Immature natural killer cell (primary cell): ENCODE measurements at places on chromosomes 13 and 19.

DNA sequence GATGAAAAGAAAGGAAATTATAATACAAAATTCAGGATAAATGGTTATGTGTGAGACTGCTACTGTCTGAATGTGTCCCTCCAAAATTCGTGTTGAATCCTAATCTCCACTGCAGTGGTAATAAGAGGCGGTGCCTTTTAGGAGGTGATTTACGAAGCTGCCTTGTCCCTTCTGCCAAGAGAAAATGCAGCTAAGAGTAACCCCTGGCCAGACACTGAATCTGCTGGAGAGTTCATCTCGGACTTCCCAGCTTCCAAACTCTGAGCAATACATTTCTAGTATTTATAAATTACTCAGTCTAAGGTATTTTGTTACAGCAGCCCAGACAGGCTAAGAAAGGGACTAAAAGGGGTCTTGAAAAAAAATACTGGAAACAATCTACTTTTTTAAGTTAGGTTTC, 152.6 kb downstream of the KLF12 start:
- no peak overlapping the region for H3K27ac ChIP-seq
- DNase-seq: no peak
- peaks cover 7% of the 10 kb centered on the region for H3K36me3 ChIP-seq

- H3K36me3 ChIP-seq: peaks cover 5% of the 10 kb centered on the region
- H3K27ac ChIP-seq: no peak overlapping the region
- H3K27me3 ChIP-seq: peaks cover 2% of the 10 kb centered on the region
- peaks cover 1% of the 10 kb centered on the region for H3K4me1 ChIP-seq
- no peak overlapping the region for H3K4me3 ChIP-seq
These were observed 112.2 kb downstream of the URI1 start for GRCh38 chr19:30054210-30054609.

DNA sequence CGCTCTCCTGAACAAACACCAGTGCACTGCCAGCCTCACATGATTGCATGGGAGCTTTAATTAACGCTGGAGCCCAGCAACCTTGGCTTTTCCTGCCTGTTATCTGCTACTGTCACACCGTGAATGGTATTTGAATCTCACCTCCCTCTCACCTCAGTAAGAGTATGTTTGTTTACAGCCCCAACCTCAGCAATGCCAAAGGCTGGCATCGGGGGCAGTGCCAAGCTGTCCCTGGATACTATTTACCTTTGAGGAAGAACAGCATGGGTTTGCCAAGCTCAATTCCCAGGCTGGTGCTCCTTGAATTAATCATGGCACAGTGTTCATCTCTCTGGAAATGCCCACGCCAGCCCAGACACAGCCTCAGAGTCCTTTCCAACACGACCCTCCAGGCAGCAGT, 57.2 kb upstream of the SERPINE3 start:
- H3K27ac ChIP-seq: no peak overlapping the region
- DNase-seq: no peak
- H3K27me3 ChIP-seq: peaks cover 8% of the 10 kb centered on the region
- no peaks in the 10 kb centered on the region for H3K36me3 ChIP-seq
- H3K4me1 ChIP-seq: no peaks in the 10 kb centered on the region

DNA sequence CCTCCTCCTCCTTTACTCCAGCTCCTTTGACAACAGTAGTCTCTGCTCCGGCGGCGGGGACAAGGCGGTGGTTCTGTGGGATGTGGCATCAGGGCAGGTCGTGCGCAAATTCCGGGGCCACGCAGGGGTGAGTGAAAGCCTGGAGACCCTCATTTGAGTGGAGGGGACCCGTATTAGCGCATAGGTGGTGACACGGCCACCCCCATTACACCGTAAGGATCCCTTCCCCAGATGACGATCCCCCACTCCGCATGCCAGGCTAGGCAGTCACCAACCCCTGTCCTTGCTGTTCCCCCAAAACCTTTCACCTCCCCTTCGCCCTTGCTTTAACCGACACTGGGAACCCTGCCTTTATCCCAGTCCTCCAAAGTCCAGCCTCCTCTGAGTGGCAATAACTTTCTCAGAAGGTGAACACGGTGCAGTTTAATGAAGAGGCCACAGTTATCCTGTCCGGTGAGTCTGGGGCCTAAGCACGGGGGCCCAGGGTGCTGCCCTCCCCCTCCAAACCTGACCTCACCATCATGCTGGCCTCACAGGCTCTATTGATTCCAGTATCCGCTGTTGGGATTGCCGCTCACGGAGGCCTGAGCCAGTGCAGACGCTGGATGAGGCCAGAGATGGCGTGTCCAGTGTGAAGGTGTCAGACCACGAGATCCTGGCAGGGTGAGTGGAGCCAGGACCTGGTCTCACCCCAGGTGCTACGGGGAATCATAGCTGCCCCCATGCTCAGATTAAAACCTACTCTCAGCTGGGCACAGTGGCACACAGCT, 3.7 kb downstream of the WDR83 start:
- peaks cover 10% of the 10 kb centered on the region for H3K36me3 ChIP-seq
- H3K4me3 ChIP-seq: peak overlapping the region; percentile 94
- H3K27ac ChIP-seq: peak overlapping the region; percentile 100
- H3K4me1 ChIP-seq: peaks cover 48% of the 10 kb centered on the region
- H3K27me3 ChIP-seq: peaks cover 13% of the 10 kb centered on the region
- no peak for DNase-seq

GRCh38 chr13:66154976-66155375, 1075.2 kb downstream of the PCDH9 start:
- H3K27me3 ChIP-seq: no peaks in the 10 kb centered on the region
- peak overlapping the region; percentile 80 for H3K4me3 ChIP-seq
- DNase-seq: peak; percentile 23

DNA sequence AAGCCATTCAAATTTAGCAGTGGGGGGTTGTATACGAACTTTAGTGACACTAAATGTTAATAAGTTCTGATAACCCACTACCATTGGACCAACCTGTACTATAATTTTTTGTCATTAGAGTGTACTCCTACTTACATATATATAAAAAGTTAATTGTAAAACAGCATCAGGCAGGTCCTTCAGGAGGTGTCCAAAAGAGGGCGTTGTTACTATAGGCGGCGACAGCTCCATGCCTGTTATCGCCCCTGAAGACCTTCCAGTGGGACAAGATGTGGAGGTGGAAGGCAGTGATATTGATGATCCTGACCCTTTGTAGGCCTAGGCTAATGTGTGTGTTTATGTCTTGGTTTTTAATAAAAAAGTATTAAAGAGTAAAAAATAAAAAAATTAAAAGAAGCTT, 27.5 kb downstream of the SPRYD7 start:
- H3K36me3 ChIP-seq: peaks cover 6% of the 10 kb centered on the region
- no peak overlapping the region for H3K4me3 ChIP-seq
- H3K27ac ChIP-seq: no peak overlapping the region
- H3K4me1 ChIP-seq: no peaks in the 10 kb centered on the region

DNA sequence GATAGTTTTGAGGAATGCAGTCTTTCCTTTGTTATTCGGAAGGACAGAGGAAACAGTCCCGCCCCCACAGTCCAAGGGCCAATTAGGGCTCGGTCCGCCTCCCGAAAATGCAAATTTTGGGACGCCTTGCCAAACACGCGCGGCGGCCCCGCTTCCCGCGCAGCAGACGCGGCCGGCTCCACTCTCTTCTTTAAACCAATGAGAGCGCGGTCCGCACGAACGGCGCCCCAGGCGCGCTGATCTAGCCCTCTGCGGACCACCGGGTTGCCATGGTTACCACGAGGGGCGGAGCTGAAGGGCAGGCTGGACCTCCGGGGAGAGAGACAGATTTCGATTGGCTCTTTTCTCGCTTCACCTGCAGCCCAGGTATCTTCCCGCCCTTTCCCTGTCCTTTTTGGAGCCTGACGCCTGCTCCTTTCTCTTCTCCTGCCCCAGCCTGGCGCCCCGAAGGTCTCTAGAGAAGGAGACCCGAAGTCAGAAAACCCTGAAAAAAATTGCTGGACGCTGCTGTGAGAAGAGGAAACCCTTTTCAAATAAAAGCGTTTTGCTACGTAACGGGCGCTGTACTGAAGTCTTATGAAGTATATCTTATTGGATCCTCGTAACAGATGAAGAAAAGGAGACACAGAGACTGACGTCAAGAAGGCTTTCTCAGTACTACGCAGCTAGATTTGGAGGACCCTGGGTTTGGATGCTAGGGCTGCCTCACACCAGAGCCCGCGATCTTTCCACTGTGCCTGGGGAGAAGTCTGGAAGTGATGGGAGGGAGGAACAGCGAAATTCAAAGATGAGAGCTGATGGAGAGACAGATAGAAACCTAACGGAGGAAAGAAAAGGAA, 2.0 kb downstream of the PTH2 start:
- peaks cover 33% of the 10 kb centered on the region for H3K27me3 ChIP-seq
- peaks cover 3% of the 10 kb centered on the region for H3K36me3 ChIP-seq
- no peak overlapping the region for H3K27ac ChIP-seq
- H3K4me1 ChIP-seq: peaks cover 36% of the 10 kb centered on the region
- peak overlapping the region; percentile 63 for H3K4me3 ChIP-seq

- H3K27ac ChIP-seq: no peak overlapping the region
- no peaks in the 10 kb centered on the region for H3K4me1 ChIP-seq
- DNase-seq: no peak
- no peak overlapping the region for H3K4me3 ChIP-seq
- no peaks in the 10 kb centered on the region for H3K36me3 ChIP-seq
- H3K27me3 ChIP-seq: no peaks in the 10 kb centered on the region
These were observed 165.2 kb downstream of the TEX29 start for GRCh38 chr13:111485491-111486250.

GRCh38 chr19:5052515-5052914, 83.6 kb downstream of the KDM4B start:
- H3K27ac ChIP-seq: no peak overlapping the region
- DNase-seq: no peak
- no peak overlapping the region for H3K4me3 ChIP-seq

- H3K4me1 ChIP-seq: peaks cover 12% of the 10 kb centered on the region
- DNase-seq: no peak
- peaks cover 44% of the 10 kb centered on the region for H3K27me3 ChIP-seq
- H3K4me3 ChIP-seq: peak overlapping the region; percentile 84
These were observed 526 bp downstream of the NFIX start for GRCh38 chr19:12995596-12996405.

DNA sequence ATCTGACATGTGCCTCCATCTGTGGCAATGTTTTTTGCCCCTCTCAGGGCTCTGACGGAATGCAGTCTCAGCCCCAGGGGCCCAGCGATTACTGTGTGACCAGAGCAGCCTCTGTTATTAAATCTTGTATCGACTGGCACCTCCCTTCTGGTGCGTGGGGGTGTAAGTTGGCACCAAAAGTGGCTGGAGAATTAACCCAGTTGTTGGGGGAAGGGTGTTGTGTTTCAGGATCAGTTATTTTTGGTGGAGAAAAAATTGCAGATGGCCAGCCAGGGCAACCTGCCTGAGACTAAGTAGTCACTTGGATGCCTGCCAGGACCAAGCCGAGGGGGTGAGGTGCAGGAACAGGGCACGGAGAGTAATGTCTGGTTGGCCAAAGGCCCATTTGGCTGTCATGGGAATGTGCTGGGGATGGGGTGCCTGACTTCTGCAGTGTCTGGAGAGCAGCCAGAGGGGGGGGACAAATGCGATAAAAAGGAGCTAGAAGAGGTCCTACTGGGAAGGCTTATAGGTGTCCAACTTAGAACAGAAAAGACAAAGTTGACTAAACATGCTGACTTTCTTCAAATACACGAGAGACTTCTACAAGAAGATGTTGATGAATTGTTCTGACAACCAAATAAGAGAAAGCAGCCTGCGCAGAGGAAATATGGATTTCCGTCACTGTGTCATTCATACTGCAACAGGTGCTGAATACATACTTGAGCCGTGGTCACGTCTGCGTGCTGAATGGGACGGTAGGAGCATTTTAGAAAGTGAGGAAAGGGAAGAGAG, 69.8 kb downstream of the SIAH3 start:
- H3K36me3 ChIP-seq: no peaks in the 10 kb centered on the region
- DNase-seq: no peak
- H3K4me1 ChIP-seq: no peaks in the 10 kb centered on the region
- H3K4me3 ChIP-seq: no peak overlapping the region
- H3K27ac ChIP-seq: no peak overlapping the region

- peaks cover 5% of the 10 kb centered on the region for H3K36me3 ChIP-seq
- peaks cover 7% of the 10 kb centered on the region for H3K4me1 ChIP-seq
- H3K27me3 ChIP-seq: peaks cover 3% of the 10 kb centered on the region
- no peak overlapping the region for H3K4me3 ChIP-seq
These were observed 131.4 kb downstream of the TNFRSF19 start for GRCh38 chr13:23701636-23702035.
